ENCODE measurements at places on chromosomes 6 and 20. TPM values are rescaled to one million over a fixed set of nuclear protein-coding genes. Genes with fewer than 3 reads are reported as not detected.

DNA sequence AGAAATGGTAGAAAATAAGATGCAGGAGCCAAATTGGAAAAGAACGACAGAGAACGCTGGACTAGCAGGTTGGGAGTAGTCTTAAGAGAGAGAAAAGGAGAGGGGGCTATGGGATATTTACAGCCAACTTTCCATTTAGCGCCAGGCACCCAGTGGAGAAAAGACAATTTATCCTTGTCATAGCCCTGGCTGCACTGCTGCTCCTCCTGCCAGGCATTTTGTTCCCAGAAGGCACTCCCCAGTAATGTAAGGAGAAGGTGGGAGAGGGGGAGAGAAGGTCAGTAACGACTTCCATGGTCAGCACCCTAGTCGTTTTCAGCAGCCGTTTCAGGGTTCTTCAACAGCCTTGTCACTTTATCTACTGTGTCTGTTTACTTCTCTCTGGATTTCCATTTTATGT, 159.0 kb downstream of the TRMT11 start:
- DNase-seq, result no peak

Gene SOBP
- polyA plus RNA-seq, result 0.21 TPM

Gene EFCAB8
- polyA plus RNA-seq, result not detected

DNA sequence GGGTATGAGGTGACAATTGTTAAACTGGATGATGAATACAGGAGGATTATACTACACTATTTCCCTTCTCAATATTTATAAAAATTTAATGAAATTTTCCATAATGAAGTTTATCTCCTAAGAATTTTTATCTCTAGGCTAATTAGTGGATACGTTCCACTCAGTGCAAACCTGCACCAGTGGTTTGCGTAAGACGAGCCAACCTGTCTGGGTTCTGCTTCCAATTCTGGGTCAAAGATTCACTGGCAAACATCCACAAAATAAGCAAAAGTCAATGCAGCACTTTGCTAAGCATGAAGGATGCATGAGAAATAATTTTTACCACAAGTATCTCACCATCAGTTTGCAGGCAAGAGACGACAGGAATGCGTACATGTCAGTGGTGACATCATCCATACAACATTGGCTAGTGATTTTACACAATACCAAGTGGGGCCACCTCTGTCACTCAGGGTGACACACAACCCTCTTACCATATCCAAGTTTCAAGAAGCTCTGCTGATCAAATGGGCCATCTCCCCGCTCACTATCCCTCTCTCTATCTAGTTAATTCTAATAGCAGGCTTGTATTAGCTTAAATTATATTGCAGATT, 51.7 kb downstream of the FAM50B start:
- DNase-seq, result no peak

Gene MCM8
- polyA plus RNA-seq, result 4.0 TPM

Gene TSBP1
- not detected for polyA plus RNA-seq
